Endodermal cell (in vitro differentiated cells): ENCODE measurements at places on chromosomes 11 and 22. TPM values are rescaled to one million over a fixed set of nuclear protein-coding genes. Genes with fewer than 3 reads are reported as not detected.

KCNK7 gene
- not detected in 3 replicates for total RNA-seq

GRCh38 chr11:71240865-71241691 lies 11.3 kb downstream of the SHANK2 start:
- DNase-seq: peak; percentile 53

DNA sequence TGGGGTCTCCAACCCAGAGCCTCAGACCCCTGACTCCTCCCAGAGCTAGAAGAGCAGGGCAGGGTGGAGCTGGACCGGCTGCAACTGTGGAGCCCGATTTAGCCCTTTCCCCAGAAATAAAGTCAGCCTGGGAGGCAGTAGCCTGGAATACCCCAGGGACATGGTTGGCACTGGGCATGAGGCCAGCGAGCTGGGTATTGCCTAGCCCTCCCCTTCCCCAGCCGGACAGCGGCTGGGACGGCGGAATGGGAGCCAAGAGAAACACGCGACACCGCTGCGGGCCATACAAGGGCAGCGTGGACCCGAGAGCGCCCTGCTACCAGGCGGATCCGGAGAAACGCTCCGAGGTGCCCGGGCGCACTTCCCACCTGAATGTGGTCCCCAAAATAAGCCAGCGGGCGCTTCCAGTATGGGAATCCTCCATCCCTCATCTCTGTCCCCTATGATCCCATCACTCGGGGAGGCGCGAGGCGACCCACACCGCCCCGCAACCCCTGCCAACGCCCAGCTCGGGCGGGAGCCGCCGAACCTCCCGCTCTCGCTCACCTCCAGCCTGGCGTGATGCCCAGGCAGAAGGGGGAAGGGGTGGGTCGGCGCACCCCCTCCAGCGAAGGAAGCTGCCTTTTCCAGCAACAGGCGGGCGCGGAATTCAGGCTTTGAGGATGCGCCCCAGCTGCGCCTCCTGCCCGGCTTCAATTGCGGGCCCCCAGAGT lies 758 bp downstream of the MCAM start:
- peak; percentile 68 for DNase-seq

GRCh38 chr11:31240340-31240904 lies 129.1 kb downstream of the DCDC1 start:
- peak; percentile 65 for DNase-seq

- peak; percentile 94 for DNase-seq
Measured at GRCh38 chr11:7513234-7514098, at the start of gene PPFIBP2. TSS of gene PPFIBP2 (plus strand) at chr11:7513999. CDS start at chr11:7549476, 35,477 bp downstream.
